Stimulated activated CD8-positive, alpha-beta memory T cell treated with anti-CD3 and anti-CD28 coated beads, Interleukin-2, amount 100 ng/mL, for 1 hour (primary cell): ENCODE measurements at places on chromosomes 3 and 15.
A peak's percentile ranks its signal among the peaks of the same experiment; 100 is the strongest.

- no peak for DNase-seq
Measured at GRCh38 chr3:57154470-57155309, 10.5 kb downstream of the IL17RD start.

- DNase-seq: no peak
Measured at GRCh38 chr3:154022606-154023005, 98.6 kb upstream of the ARHGEF26 start.

DNA sequence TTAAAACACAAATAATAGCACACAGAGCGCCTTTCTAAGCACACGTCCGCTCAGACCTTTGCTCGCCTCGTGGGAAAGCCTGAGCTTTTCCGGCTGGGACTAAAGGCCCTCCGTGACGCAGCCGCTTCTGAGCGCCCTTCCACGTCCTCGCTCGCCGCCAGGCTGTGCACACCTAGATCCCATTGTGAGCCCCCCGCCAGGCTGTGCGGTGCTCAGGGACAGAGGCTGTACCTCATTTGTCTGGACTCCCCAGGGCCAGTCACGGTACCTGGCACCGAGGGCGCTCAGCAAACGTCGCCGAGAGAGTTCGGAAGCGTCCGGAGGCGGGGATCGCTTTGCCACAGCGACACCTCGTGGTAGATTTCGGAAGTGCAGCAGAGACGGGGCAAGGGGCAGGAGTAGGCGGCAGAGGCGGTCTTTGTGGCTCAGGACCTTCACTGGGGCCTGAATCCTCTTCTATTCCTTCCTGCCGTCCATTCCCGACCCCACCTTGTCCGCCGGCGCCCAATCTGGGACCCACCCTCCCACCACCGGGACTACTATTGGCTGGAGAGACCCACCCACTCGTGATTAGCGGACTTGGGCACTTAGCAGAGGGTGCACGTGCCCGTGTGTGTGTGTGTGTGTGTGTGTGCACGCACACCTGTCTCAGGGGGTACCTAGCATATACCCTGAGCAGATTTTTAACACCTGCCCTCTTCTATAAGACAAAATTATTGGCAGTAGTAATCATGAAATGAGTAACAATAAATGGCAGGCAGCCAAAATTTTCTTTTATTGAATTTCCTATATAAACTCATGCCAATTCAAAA is 65.6 kb downstream of the RHCG start:
- peak; percentile 81 for DNase-seq

DNA sequence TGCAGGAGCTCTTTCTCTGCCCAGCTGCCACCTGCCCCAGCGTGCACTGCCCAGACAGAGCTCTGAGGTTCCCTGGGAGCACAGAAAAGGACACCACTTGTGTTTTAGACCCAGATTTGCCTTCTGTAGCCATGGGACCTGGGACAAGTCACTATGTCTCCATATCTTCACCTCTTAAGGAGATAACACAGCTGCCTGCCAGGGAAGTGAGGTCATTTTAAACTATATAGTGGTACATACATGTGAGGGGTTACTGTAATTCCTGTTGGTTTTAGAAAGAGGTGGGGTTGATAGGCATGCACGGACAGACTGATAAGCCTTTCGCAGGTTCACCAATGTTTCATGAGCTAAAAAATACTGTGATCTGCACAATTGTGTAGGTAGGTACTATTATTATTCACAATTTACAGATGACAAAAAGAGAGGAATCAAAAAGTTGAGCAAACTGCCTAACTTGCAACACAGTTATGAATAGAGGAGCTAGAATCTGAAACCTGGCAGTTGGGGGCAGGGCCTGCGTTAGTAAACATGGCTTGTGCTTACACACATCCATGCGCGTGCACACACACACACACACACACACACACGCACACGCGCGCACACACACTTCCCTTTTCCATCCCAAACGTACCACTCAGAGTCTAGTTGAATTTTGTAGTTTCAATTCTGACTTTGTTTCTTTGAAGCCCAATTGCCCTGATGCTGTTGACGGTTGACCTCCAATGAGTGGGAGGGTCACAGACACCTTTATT is 193.6 kb downstream of the FAM43A start:
- no peak for DNase-seq

DNA sequence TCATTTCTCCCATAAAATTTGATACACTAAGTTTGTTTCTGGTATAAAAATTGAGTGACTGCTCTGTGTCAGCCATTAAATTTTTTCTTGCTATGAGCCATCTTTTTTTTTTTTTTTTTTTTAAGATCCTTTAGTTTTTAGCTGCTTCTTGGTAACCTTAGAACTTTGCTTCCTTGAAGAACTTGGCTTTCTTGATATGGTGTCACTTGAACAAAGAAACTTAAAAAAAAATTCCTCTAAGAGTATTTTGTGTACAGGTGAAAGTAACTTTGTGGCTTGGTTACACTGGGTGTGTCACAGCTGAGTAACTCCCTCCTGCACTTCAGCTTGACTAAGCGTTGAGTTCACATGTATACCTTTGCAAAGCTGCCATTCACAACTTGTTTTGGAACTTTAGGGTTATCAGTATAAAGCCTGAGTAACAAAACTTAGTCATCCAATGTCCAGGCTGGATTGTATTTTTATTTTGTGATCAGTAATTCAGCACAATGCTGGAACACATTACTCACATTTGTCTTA is 6.5 kb downstream of the CHD2 start:
- DNase-seq: no peak

DNA sequence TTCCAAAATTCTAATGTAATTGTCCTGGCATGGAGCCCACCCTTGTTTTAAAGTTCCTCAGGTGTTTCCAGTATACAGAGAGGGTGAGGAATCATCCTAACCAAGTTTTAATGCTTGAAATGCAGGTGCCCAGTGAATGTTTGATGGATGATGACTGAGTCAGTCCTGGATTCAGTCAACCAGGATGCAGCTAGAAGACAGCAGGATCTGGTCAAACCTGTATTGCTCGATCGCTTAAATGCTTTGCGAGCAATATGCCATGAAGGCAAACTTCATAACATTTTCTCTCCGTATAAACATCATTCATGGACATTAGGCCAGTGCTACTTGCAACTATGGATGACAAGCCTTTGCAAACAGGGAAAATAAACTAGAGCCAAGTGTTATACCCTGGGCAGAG is 591.2 kb downstream of the RSL24D1 start:
- DNase-seq: no peak

DNA sequence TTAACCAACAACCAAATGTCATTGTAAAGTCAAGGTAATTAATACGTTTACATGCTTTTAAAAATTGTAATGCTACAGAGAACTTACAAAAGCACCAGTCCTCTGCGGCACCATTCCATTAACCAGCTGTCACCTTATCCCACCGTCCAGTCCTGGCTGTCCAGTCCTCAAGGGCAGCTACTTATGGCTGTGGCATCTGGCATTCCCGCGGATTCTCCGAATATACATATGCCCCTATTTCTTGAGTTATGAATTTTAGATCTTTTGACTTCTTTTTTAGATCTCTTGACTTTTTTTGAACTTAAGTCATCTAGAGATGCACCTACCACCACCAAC is 382 bp upstream of the POMGNT2 start:
- DNase-seq: no peak

DNA sequence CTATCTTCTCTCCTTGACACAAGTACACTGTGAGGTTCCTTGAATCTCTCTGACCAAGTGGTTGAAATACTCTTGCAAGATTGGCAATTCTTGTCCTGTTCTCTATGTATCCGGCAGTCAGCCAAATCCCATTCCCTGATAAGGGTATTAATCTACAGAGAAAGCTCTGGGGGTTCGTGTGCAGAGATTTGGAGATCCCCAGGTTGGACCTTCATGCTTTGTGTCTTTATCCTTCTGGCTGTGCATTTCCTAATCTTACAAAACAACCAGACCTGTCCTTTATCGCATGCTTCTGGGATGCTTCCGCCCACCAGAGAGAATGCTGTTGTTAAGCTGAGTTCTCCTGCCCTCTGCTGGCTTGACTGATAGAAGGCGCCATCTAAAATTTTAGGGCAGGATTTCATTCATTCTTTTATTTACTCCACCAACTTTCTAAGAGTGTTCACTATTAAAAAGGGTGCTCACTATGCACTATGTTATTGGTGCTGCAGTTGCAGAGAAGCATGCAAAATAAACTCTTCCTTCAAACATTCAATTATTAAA is 8.6 kb upstream of the SST start:
- DNase-seq: no peak

DNA sequence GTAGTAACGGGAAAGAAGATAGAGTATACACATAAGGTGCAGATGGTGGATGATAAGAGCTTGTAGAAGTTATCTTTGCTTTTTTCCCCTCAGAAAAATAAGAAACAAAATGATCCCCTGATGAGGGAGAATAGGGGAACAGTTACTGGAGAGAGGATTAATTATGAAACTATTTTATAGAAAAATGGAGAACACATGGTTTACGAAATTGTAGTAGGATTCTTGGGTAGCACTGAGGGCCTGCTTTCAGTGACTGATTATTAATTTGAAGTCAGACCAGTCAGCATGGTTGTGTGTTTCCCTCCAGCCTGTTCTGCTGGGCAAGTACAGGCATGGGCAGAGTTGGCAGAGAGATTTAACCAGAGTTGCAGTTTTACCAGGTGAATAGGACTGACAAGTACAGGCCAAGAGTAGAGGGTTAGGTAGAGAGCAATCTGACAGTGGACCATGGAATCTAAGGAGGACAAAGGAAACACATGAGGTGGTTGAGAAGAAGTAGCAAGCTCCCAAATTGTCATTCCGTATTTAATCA is 5.9 kb downstream of the SLC49A4 start:
- DNase-seq: no peak

- no peak for DNase-seq
Measured at GRCh38 chr15:77029166-77030047, 34.5 kb downstream of the PSTPIP1 start.

- no peak for DNase-seq
Measured at GRCh38 chr15:68638953-68639515, 60.2 kb downstream of the CORO2B start.

DNA sequence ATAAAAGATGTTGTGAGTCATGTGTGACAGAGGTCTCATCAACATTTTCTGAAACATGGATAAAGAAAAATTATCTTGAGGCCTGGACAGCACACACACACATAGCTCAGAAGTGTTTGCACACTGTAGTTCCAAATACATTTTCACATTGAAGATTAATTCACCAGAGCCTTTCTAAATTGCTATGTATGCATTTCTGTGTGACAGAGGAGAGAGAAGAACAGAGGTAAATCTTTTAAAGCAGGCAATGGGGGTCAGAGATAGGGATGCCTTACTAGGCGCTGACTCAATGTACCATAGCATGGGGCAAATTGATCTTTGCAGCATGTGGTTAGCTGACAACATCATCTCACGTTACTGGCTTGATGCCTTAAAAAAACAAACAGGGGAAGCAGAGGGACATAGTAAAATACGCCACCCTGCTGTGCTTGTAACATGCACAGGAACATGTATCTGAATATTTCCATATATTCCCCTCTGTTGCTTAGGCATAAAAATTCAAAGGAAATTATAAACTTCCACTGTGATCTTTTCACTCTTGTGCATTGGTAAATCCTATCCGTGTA is 7.7 kb downstream of the POU1F1 start:
- no peak for DNase-seq
